Iris pigment epithelial cell (primary cell): ENCODE measurements at places on chromosomes 2 and 18.

DNA sequence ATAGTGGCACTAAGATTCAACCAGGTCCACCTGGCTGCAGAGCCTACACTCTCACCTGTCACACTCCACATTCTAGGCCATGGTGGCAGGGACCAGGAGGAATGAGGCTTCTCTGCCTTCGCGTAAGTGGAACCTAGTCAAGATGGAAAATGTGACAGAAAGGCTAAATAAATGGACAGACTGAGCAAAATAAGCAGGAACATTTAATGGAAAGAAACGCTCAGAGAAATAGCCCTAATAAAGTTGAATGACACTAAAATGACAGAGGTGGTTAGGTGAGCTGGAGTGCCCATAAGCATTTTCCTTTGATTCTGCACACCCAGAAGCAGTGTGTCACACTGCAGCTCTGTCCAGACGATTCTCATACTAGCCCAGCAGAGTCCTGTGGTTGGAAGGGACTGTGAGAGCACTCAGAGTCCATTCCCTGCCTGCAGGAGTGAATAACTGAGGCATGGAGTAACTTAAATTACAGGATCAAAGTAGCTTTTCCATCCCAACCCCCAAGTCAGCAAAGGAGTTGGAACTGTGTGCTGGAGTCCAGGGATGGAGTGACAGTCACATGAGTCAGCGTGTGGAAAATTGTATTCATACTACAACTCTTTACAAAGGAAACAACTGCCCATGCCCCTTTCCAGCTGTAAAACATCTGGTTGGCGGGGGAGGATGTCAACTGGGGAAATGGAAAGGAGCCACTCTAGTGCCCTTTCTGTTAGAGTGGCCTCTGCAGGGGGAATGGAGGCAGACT, 105.4 kb upstream of the LGALSL start:
- no peak for DNase-seq

GRCh38 chr18:8786483-8787370, 81.4 kb downstream of the MTCL1 start:
- no peak for DNase-seq

DNA sequence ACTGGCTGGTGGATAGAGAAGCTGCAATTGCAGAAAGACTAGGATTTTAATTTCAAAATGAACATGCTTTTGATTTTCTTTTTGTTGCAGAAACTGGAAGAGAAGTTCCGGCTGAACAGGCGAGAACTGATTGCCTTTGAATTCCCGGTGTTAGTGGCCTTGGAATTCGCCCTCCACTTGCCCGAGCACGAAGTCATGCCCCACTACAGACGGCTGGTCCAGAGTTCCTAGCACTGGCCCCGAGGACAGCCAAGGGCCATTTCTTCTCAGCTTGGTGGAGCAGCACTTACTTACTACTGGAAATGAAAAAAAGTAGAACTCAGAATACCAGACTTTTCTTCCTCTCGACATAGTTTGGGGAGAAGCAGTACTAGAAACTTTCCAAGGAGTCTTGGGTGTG, 121.9 kb downstream of the CABLES1 start:
- DNase-seq: no peak

- no peak for DNase-seq
Observed at GRCh38 chr18:3083766-3084165, 70.8 kb upstream of the LPIN2 start.

DNA sequence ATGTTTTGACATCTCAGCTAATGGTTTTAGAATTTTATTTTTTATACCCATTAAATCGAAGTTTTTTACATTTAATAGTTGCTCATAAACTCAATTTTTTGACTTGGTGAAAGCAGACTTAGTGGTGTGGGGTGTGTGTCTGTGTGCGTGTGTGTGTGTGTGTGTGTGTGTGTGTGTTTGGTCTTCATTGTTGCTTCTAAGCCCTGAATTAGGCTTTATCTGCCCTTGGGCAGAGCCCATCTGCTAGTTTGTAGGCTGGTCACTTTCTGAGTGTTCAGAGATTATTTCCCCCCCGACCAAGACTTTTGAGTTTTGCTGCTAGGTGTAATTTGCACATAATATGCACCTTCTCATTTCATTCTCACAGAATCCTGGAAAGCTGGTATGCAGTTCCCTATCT, 14.3 kb downstream of the PAX3 start:
- no peak for DNase-seq

DNA sequence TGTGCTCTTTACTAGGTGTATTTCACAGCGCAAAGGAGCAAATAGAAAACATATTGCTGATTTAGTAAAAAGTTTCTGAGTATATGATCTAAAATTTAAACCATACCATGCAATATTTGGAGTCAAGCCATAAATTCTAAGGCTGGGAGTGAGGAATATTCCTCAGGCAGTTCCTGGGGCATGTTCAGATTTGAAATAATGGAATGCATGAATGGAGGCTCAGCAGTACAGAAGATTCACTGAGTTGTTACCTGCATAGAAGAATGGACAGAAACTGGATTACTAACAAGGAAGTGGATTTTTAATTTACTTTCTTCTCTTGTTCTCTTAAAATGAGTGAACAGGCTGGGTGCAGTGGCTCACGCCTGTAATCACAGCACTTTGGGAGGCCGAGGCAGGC, 441.0 kb upstream of the MAP2 start:
- DNase-seq: no peak

DNA sequence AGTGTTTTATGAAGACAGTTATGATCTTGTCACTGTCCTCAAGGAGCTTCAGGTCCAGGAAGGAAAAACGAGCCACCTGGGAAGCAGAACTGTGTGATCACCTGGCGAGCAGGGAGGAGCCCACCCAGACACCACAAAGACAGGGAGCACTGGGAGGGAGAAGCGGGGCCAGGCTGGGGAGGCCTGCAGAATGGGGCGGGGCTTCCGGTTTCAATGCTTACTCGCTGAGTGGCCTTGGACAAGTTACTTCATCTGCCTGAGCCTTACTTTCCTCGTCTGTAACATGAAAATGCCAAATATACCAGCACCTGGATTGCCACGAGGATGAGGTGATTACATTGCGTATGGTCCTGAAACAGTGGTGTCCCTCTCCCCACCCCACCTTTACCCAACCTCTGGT, 227.5 kb downstream of the ANKRD30B start:
- DNase-seq: no peak

DNA sequence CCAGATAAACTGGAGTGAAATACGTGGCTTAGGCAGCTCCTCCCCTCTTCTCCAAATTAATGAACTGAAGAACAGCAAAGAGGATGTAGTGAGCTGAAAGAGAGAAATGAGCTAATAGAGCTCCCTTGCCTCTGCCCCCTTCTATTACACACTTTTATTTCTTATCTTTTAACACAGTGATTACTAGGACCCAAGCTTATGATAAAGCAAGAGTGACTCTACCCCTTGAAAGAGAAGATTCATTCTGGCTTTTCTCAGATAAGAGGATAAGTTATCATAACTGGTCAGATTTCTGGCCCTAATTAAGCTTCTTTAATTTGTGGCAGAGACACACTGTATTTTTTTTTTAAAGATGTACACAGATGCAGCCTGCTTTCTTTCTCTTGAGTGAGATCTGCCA, 102.2 kb downstream of the MSTN start:
- no peak for DNase-seq
